NCI-H460 (cell line): ENCODE measurements at places on chromosomes 5 and 9. TPM values are rescaled to one million over a fixed set of nuclear protein-coding genes. Genes with fewer than 3 reads are reported as not detected.

ANKDD1B gene
- total RNA-seq = 0.17 TPM in 1 of 2 replicates, not detected in the other

FOXI1 gene
- total RNA-seq = not detected in 2 replicates

SOWAHA gene
- not detected in 2 replicates for total RNA-seq

HSD17B3 gene
- total RNA-seq = 0.84 TPM in 1 of 2 replicates, not detected in the other

WHRN gene
- 7.2 and 8.1 TPM in 2 replicates for total RNA-seq

SYNPO gene
- total RNA-seq = 11.0 and 11.3 TPM in 2 replicates

PCDHA8 gene
- 0.05 TPM in 1 of 2 replicates, not detected in the other for total RNA-seq

TJP2 gene
- total RNA-seq = 6.2 and 6.5 TPM in 2 replicates

FGFR4 gene
- total RNA-seq = 2.1 and 2.4 TPM in 2 replicates

BAAT gene
- 0.10 and 0.14 TPM in 2 replicates for total RNA-seq

ZDHHC11B gene
- total RNA-seq = 0.26 and 0.42 TPM in 2 replicates

TAF11L11 gene
- 0.25 TPM in 1 of 2 replicates, not detected in the other for total RNA-seq

PPP3R2 gene
- not detected in 2 replicates for total RNA-seq

SLCO6A1 gene
- not detected in 2 replicates for total RNA-seq

CAMK2A gene
- total RNA-seq = not detected in 2 replicates

TLR4 gene
- total RNA-seq = 0.22 and 0.29 TPM in 2 replicates

P4HA2 gene
- 28.5 and 36.8 TPM in 2 replicates for total RNA-seq

LHX3 gene
- total RNA-seq = 0.07 TPM in 1 of 2 replicates, not detected in the other

PCDHGA9 gene
- total RNA-seq = 0.92 and 1.6 TPM in 2 replicates

KCTD16 gene
- total RNA-seq = 2.0 and 2.8 TPM in 2 replicates

HAVCR2 gene
- not detected in 2 replicates for total RNA-seq

FOXD4L5 gene
- 0.10 and 0.20 TPM in 2 replicates for total RNA-seq

IFNA4 gene
- not detected in 2 replicates for total RNA-seq

SLC23A1 gene
- total RNA-seq = not detected in 2 replicates

ENTREP1 gene
- 0.14 and 0.15 TPM in 2 replicates for total RNA-seq

CDH10 gene
- 7.9 and 8.6 TPM in 2 replicates for total RNA-seq

HMCN2 gene
- total RNA-seq = 0.20 and 0.38 TPM in 2 replicates

TAS2R1 gene
- total RNA-seq = not detected in 2 replicates

SPINK7 gene
- total RNA-seq = not detected in 2 replicates

CRHBP gene
- not detected in 2 replicates for total RNA-seq

PCDHGA8 gene
- total RNA-seq = 0.97 and 1.4 TPM in 2 replicates

SLC6A7 gene
- total RNA-seq = 1.6 TPM in 2 replicates

GDNF gene
- not detected in 2 replicates for total RNA-seq

PCDH12 gene
- total RNA-seq = 0.05 and 0.09 TPM in 2 replicates

ROR2 gene
- total RNA-seq = 0.10 and 0.14 TPM in 2 replicates

ARAP3 gene
- total RNA-seq = 2.9 and 3.7 TPM in 2 replicates

SCGB3A1 gene
- total RNA-seq = not detected in 2 replicates

BNC2 gene
- total RNA-seq = 5.7 and 5.8 TPM in 2 replicates

SPATA6L gene
- not detected in 2 replicates for total RNA-seq

DAP gene
- 10.8 and 12.3 TPM in 2 replicates for total RNA-seq

CYSRT1 gene
- total RNA-seq = 0.59 and 1.4 TPM in 2 replicates

GPX3 gene
- total RNA-seq = 47.7 and 48.8 TPM in 2 replicates

CDH6 gene
- total RNA-seq = 0.20 TPM in 1 of 2 replicates, not detected in the other

CARTPT gene
- total RNA-seq = not detected in 2 replicates

PCDHGB5 gene
- total RNA-seq = 0.72 and 1.6 TPM in 2 replicates
